ENCODE measurements at places on chromosomes 12 and 14.

- no peak for DNase-seq
These were observed 10.0 kb downstream of the VWF start for GRCh38 chr12:6114476-6114870.

GRCh38 chr12:116919247-116919661, 8.5 kb downstream of the FBXW8 start:
- DNase-seq = peak; percentile 89

- no peak for DNase-seq
These were observed 748 bp upstream of the ACVRL1 start for GRCh38 chr12:51906430-51907082.

DNA sequence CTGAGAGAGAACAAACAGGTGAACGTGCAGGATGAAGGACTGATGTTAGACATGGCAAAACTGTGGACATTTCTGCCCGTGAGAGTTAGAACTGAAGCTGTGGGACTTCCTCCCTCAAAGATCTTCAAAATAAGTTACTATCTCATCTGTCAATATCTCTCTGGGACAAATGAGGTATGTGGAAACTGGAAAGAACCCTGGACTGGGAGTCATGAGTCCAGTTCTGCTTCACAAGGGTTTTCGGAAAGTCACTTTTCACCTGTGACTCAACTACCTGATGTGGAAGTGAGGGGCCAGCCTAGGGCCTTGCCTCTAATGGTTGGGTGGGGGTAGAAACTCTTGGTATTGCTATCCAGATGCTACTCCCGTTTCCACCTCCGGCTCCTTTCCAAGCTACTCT, 47.3 kb downstream of the RAB35 start:
- no peak for DNase-seq

- peak; percentile 75 for DNase-seq
These were observed 67.2 kb downstream of the CCDC92 start for GRCh38 chr12:123905319-123905925.

GRCh38 chr14:73655851-73656250, 11.1 kb downstream of the DNAL1 start:
- no peak for DNase-seq

- no peak for DNase-seq
These were observed 44.3 kb upstream of the STK38L start for GRCh38 chr12:27199638-27200300.

GRCh38 chr14:64692189-64692985, 11.8 kb upstream of the PLEKHG3 start:
- DNase-seq = no peak

DNA sequence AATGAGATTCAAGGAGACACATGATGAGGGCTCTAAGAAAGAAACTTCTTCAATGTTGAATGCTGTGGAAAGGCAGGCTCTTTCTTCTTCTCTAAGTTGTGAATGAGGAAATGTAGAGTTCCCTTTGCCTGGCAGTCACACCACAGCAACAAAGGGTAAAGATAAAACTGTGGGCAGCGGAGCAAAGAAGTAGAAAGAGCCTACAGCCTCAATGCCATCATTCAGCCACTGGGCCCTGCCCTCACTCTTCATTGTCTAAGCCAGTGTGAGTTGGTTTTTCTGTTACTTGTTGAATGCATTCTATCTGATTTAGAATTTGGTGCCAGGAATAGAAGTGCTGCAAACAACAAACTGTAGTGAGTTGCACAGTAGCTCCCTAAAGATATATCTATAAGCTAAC, 12.2 kb downstream of the SDR9C7 start:
- DNase-seq = peak; percentile 67

DNA sequence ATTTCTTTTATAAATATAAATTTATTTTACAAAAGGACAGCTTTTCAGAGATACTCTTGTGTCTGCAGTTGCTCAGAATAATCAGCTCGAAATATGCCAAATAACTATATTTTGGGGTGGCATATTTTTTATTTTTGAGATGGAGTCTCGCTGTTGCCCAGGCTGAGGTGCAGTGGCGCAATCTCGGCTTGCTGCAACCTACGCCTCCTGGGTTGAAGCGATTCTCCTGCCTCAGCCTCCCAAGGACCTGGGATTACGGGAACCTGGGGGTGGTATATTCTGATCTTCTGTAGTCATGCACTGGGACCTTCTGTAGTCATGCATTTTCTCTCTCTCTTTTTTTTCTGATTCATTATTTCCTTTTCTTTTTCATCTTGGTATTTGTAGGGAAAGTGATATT, 135.0 kb upstream of the AMIGO2 start:
- DNase-seq = no peak

DNA sequence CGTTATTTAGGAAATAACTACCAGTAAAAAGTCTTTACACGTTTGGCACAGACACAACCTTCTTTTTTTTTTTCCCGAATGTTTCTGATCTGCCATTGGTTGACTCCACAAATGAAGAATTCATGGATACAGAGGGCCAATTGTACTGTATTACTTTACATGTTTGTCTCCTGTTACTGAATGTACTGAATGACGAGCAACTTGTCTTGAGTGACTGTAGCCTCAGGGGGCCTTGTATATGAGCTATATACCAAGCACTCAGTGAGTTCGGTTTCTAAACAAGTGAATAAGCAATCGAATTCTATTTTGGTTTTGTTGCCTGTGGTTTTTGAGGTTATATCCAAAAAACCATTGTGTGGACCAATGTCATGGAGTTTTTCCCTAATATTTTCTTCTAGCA, 480.0 kb upstream of the SYT1 start:
- no peak for DNase-seq

DNA sequence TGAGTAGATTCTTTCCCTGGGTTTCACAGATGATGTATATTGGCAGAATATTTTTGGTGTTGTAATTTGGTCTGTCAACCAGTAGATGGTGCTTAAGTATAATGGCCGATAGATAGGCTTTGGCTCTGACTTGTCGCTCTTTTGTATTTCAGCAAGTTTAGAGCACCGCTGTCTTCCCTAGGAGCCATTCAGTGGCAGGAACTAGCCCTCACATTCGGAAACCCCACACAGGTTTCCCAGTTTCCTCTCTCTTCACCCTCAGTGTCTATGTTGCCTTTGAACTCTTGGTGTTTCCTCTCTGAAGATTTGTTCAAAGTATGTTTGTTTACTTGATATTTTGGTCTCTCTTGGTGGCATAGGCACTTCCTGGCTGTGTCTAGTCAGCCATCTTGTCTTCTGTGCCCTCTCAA, 102.2 kb downstream of the GPHN start:
- peak; percentile 43 for DNase-seq

GRCh38 chr12:69810870-69811498, 14.0 kb upstream of the MYRFL start:
- DNase-seq = no peak

DNA sequence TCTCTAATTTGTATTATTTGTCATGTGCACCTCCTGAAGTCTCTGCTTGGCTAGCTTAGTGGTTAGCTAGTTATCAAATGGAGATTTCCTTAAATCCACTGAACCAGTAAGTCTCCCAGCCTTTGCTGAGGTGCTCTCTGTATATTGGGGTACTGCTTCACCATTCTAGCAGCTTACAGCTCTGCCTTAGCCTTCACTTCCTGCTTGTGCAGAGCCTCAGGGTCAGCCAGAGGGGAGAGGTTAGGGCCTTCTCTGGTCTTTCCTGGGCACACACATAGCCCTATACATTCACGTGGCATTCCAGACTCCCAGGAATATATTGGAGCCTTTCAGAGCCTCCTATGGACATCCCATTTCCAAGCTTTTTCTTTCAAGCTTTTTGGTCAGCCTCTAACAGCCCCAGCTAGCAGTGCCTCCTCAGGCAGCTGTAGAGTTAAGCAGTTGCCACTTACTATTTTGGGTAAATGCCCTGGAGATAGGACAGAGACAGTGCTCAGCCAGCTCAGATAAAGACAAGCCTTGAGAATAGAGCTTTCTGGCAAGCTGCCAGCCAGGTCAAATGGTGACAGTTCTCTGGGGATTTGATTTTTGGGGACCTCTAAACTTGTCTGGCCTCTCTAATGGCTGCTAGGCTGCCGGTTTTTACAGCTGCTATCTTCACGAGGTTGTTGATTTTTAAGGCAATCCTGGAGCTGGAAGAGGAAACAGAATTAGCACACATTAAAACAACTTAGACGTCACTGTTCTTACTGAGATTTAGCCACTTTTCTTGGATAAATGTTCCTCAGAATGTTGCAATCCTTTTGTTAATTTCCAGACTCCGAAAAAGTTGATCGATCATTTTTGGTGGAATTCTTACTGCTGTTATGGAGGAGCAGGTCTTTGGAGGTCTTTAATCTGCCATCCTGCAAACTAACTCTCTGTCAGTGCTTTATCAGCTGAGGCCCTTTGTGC, 32.9 kb downstream of the FBXW8 start:
- DNase-seq = peak; percentile 66

- no peak for DNase-seq
These were observed 201.2 kb downstream of the FLRT2 start for GRCh38 chr14:85731186-85731585.

DNA sequence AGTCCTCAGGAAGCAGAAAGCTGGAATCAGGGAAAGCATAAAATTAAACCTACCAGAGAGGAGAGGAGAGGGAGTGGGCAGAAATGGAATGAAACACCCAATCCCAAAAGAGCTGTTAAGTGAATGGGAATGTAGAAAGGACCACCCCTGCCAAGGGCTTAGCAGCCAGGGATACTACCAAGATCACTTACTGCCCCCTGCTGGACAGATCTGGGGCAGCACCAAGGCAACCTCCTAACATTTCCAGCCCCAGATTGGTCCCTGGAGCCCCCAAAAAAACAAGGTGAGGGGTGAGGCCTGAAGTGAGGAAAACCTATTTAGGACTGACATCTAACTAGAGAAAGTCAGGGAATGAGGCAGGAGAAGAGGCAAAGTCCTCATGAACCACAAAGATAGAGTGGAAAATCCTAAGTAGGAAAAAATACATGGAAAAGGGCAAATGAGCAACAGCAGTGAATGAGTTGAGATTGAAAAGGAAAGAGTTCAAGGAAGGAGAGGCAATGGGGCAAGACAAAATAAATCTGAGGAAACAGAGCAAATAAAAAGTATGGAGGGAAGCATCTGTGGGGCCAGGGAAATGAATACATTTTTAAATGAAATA, 11.2 kb upstream of the FKBP11 start:
- peak; percentile 87 for DNase-seq

GRCh38 chr12:99983456-99984258, 1.1 kb downstream of the ANKS1B start:
- DNase-seq = no peak

GRCh38 chr14:61341275-61342206, 20.2 kb downstream of the PRKCH start:
- DNase-seq = no peak

DNA sequence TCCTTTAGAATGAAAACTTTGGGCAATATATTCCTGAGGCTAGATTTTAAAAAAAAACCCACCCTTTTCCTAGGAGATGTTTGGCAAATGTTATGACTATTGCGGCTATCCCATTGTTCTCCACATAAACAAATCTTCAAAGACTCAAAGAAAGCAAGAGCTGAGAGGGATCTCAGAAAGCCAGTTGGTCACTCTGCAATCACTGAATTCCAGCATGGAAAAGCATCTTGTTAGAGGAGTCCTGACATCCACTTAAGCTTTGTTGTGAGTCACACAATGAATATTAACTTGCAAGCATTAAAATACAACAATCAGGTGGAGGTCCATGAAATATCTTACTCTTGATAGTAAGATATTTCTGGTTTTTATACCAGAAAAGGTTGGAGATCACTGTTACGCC, 11.0 kb upstream of the PTPRB start:
- no peak for DNase-seq

DNA sequence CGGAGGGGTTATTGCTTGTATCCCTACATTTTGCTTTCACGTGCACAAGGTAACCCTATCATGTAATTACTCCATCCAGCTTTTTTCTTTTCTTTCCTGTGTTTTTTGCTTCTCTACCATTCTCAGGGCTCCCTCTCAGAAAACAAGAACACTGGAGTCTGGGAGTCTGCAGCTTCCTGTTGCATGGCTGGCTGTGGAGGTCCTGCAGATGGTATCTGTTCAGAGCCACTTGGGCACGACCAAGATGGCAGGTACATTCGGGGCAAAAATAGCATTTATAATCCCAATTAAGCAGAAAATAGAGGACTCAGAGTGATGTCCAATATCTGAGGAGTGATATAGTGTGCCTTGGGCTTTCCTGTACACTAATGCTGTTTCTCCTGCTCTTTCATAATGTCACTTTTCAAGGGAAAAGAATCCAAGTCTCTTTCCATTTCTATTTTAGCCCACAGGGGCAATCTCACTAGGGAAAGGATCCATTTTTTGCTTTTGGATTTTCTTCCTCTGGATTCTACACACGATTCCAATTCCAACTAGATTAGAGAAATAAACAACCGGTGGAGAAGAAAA, 3.2 kb upstream of the NUMB start:
- peak; percentile 25 for DNase-seq

DNA sequence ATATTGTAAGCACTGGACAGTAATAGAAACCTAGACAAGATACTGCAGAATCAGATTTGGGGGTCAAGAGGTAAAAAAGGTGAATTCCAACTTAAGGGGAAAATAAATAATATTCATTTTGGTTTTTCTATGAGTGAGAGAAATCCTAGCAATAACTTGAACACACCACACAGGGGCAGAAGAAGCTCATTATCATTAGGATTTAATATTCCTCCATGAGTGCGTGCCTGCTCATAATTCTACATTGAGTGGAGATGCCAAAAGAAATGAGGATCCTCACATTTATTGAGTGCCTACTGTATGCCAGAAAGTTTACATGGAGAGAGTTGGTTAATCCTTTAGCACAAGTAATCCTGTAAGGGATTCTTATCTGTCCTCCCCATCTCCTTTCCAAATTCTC, 40.5 kb upstream of the C14orf132 start:
- peak; percentile 4 for DNase-seq

- DNase-seq = no peak
These were observed 33.2 kb upstream of the LTBP2 start for GRCh38 chr14:74645244-74645643.

DNA sequence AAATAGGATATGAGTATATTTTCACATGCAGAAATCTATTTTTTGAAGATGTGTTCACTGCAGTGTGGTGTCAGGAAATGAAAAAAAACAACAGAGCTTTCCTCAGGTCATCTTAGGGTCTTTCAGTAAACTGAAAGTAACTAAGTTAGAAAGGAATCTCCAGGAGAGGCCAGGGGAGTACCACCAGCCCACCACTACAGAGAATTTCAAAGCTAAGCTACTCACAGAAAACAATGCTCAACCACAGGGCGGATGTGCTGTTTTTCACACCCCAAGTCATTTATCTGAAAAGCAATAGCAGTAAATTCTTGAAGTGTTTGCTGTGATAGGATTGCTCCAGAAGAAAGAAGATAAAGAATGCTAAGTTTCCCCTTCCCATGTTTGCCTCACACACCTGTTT, 79.0 kb downstream of the IFNG start:
- no peak for DNase-seq

DNA sequence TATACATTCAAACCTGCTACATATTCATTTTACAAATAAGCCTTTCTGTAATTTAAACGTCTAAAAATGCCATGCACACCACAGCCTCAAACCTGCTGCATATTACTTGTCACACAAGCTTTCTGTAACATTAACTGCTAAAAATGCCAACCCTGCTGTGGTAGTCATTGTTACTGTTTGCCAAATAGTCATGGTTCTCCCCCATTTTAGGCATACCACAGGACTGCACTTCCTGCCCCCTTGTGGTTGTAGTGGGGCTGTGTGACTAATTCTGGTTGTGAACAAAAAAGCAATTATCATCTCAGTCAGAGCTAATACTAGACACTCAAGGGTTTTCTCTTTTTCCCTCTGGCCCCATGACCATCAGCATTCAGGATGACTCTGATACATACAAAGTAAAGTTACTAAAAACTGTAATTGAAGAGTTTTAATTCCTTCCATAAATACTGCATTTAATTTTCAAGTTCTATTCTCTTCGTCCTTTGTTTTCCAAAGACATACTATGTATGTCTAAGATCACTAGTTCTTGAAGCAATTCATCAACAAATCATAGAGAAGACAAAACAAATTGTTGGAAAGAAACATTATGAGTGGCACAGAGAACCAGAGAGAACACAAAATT, 5.7 kb upstream of the SLC35F4 start:
- peak; percentile 57 for DNase-seq

Data from hematopoietic multipotent progenitor cell treated with erythropoietin and hydrocortisone succinate and interleukin-3 and kit ligand, for 6 days (in vitro differentiated cells).